CD8-positive, alpha-beta memory T cell (primary cell): ENCODE measurements at places on chromosomes 2 and 18.

DNA sequence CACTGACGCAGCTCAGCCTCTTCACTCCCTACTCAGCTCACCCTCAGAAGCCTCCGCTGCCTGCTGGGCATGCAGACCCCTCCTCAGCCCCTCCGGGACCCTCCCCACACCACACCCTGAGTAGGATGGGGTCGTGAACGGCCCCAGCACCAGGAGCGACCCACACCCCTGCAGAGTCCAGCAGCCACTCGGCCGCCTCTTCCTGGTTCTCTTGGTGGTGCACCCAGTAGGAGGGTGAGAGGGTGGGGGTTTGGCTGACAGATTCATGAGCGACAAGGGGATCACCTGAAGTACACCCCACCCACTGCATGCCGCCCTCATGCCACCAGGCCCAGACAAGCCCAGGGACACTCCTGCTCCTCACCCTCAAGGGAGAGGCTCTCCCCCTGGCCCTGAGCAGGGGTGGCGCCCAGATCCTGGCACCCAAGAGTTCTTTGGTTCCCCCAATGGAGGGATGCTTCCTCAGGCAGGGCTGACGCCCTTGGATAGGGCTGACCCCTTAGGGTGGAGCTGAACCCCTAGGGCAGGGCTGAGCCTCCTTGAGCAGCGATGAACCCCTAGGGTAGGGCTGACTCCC is 76.6 kb upstream of the GPC1 start:
- DNase-seq: no peak

DNA sequence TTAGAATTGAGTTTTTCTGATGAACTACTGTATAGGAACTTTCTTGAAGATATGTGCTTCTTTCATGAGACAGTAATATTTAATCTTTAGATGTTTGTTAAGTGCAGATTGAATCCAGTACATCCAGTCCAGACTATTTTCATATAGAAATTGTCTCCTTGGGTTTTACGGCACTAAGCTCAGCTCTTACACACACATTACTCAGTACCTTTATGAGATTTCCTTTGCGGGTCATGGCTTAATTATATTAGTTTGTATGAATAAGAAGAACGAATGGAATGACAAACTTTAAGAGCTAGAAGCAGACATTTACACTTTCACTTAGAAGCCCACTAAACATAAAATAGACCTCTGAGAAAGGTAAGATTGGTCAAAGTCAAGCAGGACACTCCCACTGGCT is 223.3 kb upstream of the THUMPD2 start:
- no peak for DNase-seq

- DNase-seq: peak; percentile 80
Observed at GRCh38 chr18:812376-813171, 532 bp upstream of the YES1 start.

- DNase-seq: no peak
Observed at GRCh38 chr2:235709969-235710879, 216.4 kb downstream of the AGAP1 start.

GRCh38 chr2:37753758-37754157 is 82.3 kb upstream of the CDC42EP3 start:
- no peak for DNase-seq

DNA sequence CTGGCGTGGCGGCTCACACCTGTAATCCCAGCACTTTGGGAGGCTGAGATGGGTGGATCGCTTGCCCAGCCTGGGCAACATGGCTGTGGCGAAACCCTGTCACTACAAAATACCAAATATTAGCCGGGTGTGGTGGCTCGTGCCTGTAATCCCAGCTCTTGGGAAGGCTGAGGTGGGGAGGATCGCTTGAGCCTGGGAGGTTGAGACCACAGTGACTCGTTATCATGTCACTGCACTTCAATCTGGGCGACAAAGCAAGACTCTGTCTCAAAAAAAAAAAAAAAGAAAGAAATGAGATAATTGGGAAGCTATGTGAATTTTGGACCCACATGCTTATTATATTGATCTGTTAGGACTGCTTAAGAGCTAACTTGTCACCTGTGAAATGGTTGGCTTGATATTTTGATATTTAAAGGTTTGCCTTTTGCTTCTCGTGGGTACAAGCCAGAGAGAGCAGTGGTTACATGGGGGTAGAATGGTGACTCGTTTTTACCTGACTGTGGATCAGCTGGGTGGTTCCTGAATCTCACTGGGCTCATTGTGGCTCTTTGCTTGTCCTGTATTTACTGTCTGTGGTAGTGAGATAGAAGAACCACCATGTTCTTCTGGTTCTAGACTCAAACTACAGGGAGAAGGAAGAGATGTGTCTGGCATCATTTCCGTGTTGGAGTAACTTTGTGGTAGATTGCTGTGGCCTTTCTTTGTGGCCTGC is 28.9 kb downstream of the ZNF532 start:
- no peak for DNase-seq

GRCh38 chr2:200779214-200779613 is 32.5 kb upstream of the BZW1 start:
- no peak for DNase-seq

- DNase-seq: peak; percentile 62
Observed at GRCh38 chr2:6917071-6917760, at the start of gene RNF144A. TSS of gene RNF144A (plus strand) at chr2:6917412. CDS start at chr2:6996927, 79,515 bp downstream.

GRCh38 chr2:236964291-236964690 is 121.4 kb upstream of the COPS8 start:
- DNase-seq: no peak

DNA sequence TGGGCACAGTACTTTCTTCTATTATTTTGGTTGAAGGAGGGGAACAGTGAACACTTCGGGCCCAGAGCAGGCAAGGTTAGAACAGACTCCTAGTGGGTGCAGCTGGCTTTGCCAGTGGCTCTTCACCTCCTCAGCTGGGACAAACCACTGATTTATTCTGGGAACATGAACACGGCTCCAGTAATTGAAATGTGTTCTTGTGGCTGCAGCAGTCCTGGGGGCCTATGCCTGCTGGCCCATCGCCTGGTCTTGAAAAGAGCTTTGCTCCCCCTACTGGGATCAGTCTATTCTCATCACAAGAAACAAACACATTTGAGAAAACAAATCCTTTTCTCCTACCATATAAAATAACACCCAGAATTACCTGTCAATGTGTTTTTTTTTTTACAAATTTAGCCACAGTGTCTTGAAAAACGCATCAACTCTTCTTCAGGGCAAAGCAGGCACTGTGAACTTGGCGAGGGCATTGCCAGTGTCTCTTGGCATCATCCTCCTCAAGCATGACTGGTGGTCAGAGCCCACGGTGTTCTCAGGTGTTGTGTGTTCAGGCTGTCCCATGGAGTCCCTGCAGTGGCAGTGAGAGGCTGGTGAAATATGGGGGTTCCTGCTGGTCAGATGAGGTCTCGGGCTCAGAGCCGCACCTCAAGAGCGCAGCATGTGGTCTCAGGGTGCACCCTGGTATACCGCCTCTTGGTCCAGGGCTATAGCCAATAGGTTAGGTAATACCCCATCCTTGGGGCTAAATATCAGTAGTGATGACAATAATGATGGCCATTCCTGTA is 51.3 kb downstream of the RNF144A start:
- DNase-seq: no peak

- no peak for DNase-seq
Observed at GRCh38 chr2:216548901-216549331, 50.3 kb downstream of the RPL37A start.

DNA sequence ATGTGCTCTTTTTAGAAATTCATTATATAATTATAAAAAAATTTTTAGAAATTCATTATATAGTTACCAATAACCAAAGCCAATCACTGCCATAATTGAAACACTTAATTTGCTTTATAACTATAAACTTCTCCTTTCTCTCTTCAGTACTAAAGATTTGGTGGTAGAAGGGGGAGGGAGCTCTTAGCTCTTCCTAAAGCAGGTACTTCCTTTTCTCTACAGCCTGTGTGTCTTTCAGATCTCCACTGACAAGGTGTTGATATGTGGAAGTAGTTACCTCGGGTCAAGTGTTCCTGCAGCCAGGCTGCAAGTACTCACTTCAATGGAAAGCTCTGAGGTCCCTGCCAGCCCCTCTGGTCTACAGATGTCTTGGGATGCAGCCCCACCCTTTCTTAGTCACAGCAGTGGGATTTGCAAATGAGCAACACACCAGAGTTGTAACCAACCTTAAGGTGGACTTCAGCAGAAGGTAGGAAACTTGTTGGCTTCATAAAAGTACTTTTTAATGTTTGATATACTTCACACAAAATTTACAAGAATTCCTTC is 690.0 kb downstream of the ARHGAP15 start:
- no peak for DNase-seq

DNA sequence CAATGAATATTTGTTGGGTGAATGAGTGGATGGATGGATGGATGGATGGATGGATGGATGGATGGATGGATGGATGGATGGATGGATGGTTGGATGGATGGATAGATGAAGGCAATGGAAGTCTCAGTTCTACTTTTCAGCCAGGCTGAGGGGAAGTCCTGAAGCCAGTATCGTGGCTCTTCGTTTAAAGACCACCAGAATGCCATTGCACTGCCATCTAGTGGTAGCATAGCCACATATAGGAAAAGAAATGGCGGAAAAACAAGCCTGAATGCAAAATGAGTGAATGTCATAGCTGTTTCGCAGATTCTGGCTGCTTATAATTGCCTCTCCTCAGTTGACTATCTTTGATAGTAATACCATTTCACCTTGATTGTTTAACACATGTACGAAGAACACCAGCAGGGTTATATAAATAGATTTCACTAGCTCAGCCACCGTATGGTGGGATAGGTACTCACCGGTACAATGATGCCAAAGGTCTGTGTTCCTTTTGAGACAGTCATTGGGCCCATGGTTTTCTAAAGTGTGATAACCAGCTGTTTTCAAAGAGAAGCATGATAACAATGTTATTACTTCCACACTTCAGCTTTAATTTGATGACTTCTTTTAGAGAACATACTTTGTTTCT is 62.3 kb upstream of the GREB1L start:
- peak; percentile 64 for DNase-seq

DNA sequence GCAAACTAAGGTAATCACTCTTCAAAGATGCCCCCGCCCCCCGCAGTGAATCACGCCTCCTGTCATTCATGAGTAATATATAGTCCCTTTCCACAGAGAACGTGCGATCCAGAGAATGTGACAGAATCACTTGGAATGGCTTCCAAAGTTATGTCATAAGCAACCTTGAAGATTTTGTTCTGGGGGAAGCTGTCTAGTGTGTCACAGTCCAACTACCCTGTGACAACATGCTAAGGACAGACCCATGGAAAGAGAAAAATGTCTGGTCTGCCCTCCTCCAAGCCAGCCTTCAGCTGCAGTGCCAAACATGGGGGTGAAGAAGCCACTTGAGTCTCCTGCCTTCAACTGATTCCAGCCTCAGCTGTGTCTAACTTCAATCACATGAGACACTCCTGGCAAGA is 259.1 kb downstream of the SS18 start:
- no peak for DNase-seq

DNA sequence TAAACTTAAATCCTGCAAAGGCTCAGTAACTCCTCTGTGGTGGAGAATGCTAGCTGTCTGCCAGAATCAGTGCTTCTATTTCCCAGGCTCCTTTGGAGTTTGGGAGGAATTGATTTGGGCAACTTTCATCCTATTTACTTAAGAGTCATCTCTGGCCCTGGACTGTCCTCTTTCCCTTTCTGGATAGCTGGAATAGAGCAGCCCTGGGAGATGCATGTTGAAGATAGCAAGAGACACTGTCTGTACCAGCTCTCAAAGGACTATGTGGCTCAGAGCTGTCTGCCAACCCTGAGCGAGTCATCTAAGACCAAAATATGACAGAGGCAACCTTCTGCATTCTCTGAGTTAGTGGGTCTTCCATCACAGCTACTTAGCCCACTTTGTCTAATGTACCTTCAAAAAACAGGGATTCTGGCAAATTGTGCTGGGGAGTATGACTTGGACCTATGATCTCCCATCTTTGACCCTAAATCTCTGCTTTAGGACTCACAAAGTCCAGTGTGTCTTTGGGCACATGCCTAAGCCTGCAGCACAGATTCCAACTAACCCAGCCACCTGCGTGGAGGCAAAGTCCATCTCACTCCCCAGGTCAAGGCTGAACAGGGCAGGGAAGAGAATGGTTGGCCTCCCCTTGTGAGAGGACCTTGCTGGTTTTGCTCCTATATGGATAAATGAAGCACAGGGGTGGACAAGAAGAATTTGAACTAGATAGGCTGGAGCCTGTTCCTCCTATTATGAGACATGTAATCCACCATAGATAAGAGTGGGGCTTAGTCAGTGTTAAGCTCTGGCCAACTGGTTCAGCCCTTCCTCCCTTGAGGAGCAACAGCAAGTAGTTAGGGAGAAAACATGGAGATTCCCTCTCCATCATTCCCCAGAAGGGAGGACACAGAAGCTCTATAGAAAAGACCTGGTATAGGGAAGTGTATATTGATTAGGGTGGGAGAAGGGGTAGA is 99.1 kb upstream of the PELI1 start:
- no peak for DNase-seq

DNA sequence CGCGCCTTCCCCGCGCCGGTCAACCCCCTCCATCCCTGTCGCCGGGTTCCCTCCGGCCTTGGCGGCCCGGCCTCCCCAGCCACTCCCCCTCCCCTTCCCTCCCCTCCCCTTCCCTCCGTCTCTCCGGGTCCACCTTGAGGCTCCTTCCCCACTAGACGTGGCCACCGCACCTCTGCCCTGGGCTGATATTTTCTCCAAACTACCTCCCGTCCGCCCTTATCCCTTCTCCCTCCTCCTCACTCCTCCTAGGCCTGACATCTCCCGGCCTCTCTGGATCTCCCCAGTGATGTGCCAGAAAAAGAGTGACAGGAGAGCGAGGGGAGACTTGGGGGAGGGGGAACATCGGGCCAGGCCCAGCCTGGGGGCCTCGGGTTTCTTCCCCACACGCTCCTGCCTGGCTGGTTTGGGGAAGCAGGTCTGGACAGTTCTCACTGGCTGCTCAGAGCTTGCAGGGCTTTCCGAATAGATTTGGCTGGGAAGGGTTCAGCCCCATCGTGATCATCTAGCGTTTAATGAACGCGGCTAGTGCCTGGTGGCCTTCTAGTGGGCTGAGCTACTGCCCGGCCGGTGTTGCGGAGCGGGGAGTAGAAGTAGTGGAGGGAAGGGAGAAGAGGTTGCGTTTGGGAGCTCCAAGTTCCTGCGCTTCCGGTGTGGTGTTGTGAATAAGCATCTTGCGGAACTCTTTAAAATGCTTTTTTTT is 641 bp downstream of the MAPRE3 start:
- DNase-seq: no peak

GRCh38 chr2:45857867-45858520 is 206.5 kb downstream of the PRKCE start:
- DNase-seq: peak; percentile 37

DNA sequence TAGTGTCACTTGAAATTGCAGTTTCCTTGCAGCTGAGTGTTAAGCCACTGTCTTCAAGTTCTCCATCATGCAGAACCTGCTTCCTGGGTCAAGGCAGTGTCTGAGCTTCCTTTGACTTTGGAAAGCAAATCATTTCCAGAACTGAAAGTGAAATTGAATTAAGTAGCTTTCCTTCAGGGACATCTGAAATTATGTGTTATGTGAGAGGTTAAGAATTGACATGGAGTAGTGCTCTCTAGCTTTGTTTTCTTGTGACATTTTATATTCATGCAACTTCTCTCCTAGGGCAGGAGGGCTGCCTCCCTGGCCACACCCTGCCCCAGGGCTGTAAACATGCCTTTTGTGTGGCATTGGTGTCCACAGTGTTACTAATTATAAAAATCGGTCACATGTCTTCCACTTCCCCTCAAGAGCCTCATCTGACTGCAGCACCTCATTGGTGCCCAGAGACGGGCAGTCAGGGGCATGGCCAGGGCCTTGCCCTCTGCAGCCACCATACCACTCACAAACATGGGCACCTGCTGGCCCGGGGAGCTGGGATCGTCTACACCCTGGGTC is 14.4 kb downstream of the RAB12 start:
- no peak for DNase-seq
